ENCODE measurements at places on chromosomes 5 and 9.

- DNase-seq: no peak
Measured at GRCh38 chr9:6771722-6772121, 13.9 kb downstream of the KDM4C start.

- no peak for DNase-seq
Measured at GRCh38 chr9:134525070-134525815, 116.4 kb upstream of the COL5A1 start.

DNA sequence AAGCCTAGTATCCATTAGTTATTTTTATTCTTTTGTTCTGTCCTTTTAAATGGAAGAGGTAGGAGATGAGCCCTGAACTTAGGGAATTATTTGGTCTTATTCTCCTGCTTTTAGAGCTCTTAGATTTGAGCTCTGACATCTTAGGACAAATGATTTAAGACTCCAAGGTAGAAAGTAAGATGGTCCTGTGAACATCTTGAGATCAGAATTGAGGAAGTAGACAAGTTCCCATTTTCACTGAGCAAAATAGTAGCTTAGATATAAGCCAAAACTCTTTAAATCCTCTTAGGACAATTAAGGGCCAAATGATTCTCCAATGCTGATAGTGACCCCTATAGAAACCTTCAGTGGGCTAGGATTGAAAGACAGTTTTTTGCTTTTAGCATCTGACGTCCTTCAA, 53.0 kb upstream of the RUSC2 start:
- no peak for DNase-seq

DNA sequence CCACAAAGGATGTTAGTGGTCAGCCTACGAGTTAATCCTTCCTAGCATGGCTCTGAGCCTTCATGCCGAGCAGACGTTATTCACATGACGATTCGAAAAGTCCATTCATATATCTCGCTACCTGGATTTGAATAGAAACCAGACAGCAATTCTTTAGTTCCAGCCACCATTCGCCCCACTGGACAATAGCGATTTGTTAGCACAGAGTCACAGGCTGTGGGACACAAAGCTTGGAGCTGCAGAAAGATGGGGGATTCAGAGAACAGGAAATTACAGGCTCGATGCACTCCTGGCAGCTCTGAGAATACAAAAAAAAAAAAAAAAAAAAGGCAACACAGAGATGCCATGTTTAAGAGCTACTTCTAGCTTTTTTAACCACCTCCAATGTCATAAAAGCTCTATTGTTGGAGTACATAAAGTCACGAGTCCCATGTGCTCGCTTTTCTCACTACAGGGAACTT, 110.7 kb downstream of the NR6A1 start:
- DNase-seq: no peak

DNA sequence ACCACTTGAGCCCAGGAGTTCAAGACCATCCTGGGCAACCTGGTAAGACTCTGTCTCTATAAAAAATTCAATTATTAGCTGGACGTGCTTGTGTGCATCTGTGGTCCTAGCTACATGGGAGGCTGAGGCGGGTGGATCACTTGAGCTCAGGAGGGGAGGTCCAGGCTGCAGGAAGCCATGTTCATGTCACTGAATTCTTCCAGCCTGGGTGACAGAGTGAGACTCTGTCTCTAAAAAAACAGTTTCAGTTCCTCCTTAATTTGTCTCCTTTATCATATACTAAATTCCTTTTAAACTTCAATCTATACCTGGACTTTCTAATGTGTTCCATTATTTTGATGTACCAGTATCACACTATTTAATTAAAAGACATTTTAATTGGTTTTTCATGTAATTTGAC, 422.2 kb upstream of the TLE4 start:
- no peak for DNase-seq

DNA sequence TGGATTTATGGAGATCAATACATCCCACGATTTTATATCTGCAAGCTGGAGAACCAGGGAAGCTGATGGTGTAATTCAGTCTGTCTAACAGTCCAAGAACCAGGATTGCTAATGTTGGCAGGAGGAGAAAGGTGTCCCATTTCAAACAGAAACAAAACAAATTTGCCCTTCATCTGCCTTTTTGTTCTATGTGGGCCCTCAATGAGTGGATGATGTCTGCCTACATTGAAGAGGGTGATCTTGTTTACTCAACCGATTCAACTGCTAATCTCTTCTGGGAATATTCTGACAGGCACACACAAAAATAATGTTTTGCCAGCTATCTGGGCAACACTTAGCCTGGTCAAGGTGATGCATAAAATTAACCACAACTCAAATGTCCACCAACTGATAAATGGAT, 65.1 kb upstream of the IL33 start:
- DNase-seq: no peak

GRCh38 chr9:83005963-83006362, 57.0 kb downstream of the RASEF start:
- no peak for DNase-seq

DNA sequence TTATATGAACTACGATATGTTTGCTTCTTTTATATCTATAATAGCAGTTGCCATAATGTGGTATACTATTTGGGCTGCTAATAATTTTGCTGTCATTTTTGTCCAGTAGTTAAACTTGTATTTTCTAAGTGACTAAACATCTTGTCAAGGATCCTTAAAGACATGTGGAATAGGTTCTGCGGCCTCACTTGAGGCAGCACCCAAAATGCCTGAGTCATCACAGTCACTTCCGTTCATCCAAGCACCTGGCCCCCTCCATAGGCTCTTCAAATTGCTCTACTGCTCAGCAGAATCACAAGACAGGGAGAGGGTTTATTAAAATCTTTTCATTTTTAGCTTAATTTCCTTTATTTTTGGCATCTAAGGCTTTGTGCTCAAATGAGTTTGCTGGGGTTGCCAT, 259.1 kb downstream of the AOPEP start:
- DNase-seq: no peak
